NCI-H1105 (cell line): ENCODE measurements at places on chromosomes 13 and 19.
A peak's percentile ranks its signal among the peaks of the same experiment; 100 is the strongest.

GRCh38 chr13:27621116-27621365 lies 651 bp upstream of the POLR1D start:
- DNase-seq = peak; percentile 50

DNA sequence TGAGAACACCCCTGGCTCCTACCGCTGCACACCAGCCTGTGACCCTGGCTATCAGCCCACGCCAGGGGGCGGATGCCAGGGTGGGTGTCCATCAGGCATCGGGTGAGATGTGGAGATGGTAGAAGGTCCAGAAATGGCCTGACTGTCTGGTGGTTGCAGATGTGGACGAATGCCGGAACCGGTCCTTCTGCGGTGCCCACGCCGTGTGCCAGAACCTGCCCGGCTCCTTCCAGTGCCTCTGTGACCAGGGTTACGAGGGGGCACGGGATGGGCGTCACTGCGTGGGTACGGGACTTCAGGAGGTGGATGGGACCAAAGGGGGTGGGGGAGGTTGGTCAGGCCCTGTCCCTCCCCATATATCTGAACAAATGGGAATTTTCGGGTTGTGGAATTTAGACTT lies 15.8 kb downstream of the LTBP4 start:
- DNase-seq = no peak

- DNase-seq = no peak
Observed at GRCh38 chr13:32278426-32278825, 36.7 kb downstream of the ZAR1L start.

GRCh38 chr19:49387936-49388372 lies at the start of gene KASH5:
Gene KASH5, plus strand, starts transcription at chr19:49388249. Its CDS starts 2,635 bp downstream, at chr19:49390884.
- DNase-seq = no peak

GRCh38 chr19:35011091-35011689 lies 11.1 kb downstream of the GRAMD1A start:
- no peak for DNase-seq

- no peak for DNase-seq
Observed at GRCh38 chr13:39419876-39420275, 183.1 kb downstream of the LHFPL6 start.

DNA sequence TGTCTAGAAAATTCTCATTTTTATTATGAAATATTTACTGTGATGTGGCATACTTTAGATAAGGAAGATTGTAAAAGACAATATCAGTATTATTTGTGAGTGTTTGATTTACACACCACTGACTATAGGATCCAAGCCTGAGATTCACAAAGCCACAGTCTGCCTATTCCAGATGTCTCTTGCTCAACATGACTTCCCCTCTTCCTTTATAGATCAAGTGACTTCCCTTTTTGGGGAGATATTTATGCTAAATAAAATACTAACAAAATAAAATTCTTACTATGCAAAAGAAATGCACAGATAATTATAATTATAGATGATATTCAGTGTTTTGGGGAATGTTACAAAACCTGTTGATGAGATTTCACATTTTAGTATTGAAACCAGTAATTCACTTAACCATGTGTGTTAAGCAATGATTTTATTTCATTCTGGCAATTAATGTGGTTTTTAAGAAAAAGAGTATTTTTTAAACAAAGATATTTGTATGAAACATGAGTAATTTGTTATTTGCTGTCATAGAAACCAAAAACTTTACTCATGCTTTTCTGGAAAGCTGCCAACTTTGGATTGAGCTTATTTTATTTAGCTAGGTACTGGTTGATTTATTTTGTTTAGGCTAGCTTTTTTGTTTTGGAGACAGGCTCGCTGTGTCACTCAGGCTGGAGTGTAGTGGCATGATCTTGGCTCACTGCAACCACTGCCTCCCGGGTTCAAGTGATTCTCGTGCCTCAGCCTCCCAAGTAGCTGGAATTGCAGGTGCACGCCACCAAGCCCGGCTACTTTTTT lies 13.7 kb upstream of the GPR183 start:
- DNase-seq = no peak

- DNase-seq = no peak
Observed at GRCh38 chr19:17020385-17020784, 6.2 kb downstream of the CPAMD8 start.

DNA sequence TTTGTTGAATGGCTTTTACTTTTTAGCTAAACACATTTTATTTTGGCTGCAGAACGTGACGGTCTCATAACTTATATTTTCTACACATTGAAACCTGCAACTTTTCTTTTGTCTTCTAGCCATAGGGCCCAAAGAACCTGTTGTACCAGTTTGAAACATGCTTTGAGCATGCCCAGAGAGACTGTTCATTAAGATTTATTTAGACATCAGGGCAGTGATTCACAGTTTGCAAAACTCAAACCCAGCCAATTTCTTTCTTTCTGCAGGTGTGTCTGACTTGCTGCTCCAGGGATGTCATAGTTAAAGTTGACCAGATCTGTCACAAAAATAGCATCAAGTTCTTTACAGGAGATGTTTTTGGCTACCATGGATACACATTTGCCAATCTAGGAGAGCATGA lies 22.0 kb downstream of the SAE1 start:
- DNase-seq = no peak
